MCF 10A (cell line): ENCODE measurements at places on chromosomes 4 and X.

DNA sequence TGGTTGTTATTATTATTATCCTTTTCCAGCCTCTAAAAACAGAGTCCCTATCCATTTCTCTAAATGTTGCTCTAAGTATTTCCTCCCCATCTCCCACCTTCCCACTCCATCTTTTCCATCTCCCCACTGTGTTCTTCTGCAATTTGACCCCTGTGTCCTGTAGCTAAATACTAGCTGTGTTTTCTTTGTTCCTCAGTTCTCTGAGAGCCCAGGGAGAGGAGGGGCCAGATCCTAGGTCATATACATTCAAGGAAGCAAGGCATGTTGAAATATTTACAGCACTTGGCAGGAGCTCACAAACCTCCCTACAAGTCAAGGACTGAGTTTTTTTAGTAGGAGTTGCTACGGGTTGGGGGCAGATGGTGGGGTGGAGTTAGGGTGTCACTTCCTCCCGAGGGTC is 10.5 kb downstream of the SLC16A2 start:
- peaks cover 6% of the 10 kb centered on the region for H3K4me1 ChIP-seq
- H3K27me3 ChIP-seq, result peaks cover 30% of the 10 kb centered on the region
- H3K4me3 ChIP-seq, result no peak overlapping the region
- no peak overlapping the region for H3K27ac ChIP-seq
- peak; percentile 26 for DNase-seq

DNA sequence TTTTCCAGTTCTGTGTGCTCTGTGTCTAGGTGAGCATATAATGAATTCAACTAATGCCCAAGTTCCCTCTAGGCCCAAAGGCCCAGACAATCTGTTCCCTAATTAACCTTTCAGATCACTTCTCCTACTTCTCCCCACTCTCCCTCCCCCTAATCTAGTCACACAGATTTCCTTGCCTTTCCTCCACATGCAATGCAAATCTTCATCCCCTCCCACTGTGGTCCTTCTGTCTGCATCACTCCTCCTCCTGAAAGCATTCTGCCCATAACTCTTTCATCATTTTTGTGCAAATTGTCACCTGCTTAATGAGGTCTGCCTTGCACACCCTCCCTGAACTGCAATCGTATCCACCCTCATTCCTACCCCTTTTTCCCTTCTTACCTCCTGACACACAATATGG is 346.6 kb downstream of the FBXO8 start:
- no peak for DNase-seq
- peaks cover 91% of the 10 kb centered on the region for H3K27me3 ChIP-seq
- H3K36me3 ChIP-seq, result no peaks in the 10 kb centered on the region
- H3K4me1 ChIP-seq, result no peaks in the 10 kb centered on the region
- no peak overlapping the region for H3K27ac ChIP-seq

GRCh38 chr4:157655096-157655809 is 434.7 kb downstream of the GRIA2 start:
- H3K4me3 ChIP-seq, result no peak overlapping the region
- H3K4me1 ChIP-seq, result no peaks in the 10 kb centered on the region
- DNase-seq, result no peak
- no peaks in the 10 kb centered on the region for H3K36me3 ChIP-seq
- H3K27me3 ChIP-seq, result no peaks in the 10 kb centered on the region

GRCh38 chrX:136183917-136184316 is 36.6 kb downstream of the FHL1 start:
- DNase-seq, result no peak
- peaks cover 5% of the 10 kb centered on the region for H3K4me1 ChIP-seq
- peak overlapping the region; percentile 53 for H3K27ac ChIP-seq
- H3K4me3 ChIP-seq, result no peak overlapping the region

DNA sequence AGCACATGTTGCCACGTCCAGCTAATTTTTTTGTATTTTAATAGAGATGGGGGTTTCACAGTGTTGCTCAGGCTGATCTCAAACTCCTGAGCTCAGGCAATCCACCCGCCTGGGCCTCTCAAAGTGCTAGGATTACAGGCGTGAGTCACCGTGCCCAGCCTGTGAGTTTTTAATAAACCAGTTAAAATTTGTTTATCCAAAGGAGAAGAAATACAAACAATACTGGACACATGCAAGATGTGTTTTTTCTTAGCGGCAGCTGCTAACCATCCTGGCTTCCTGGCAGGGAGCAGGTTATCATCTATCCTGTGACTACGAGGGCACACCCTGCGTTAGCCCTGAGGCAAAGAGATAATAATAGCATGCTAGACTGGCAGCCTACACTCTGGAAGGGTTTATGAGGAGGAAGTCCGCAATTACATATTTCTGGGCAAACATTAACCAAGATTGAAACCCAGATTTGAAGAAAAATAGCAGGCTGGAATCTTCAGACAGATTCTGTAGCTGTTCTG is 191.4 kb downstream of the SPRY1 start:
- H3K4me1 ChIP-seq, result peaks cover 14% of the 10 kb centered on the region
- H3K27me3 ChIP-seq, result no peaks in the 10 kb centered on the region
- no peak overlapping the region for H3K4me3 ChIP-seq
- DNase-seq, result peak; percentile 89
- H3K27ac ChIP-seq, result peak overlapping the region; percentile 84

DNA sequence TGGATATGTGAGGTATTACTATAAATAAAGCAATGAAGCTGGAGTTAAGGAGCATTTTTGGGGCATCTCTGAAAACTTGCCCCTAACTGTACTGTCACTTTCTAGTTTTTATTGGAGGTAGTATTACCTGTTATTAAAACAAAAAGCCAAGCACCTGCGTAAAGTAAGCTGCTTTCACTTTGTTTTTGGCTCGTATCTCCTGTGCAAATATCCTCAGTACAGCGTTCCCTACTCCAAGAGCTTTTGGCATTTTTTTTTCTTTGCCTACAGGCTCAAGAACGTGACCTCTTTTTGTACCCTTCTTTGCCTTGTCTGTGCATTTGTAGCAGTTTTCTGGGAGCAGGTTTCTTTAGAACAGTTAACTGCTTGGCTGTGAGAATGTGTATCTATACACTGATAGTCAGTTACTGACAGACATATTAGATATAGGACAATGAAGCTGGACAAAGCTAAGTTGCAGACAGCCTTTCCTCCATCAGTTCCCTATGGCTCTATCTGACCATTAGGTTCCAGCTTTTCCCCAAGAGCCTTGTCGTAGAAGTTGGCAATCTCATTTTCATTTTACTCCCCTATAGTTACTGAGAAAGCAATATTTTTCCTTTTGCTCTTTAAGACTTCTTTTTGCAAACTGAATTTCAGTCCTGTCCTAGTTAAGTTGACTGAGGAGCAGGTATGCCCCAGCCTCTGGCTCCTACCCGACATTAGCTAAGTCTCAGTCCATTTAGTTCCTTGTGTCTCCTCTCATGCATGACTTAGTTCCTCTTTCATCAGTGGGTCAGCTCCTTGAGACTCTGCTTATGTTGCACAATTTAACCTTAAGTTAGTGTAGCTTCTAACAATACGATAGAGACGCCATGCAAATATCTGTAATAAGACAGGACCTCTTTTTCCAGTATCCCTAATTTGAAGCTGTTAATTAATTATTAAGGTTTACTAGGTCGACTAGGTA is 71.5 kb upstream of the HPRT1 start:
- H3K36me3 ChIP-seq, result peaks cover 10% of the 10 kb centered on the region
- no peak for DNase-seq
- peaks cover 45% of the 10 kb centered on the region for H3K27me3 ChIP-seq
- H3K4me3 ChIP-seq, result no peak overlapping the region
- no peaks in the 10 kb centered on the region for H3K4me1 ChIP-seq
